ENCODE measurements at places on chromosomes 6 and 20.

GRCh38 chr6:160767647-160768019 is 65.6 kb downstream of the PLG start:
- no peak for DNase-seq

DNA sequence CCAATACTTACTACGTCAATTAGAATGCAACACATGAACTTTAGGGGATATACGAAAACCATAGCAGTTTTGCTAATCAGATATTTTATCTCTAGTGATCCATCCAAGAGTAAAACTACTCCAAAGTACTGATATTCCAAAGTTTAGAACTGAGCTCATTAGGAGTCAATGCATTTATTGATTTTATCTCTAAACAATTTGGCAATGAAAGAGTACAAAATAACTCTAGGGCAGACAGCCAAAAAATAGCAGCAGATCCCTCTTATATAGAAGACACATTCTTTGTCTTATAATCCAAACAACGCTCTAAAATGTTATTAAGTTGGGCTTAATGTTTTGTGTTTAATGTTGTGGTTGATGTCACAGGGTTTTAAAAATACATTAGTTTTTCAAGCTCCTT is 923.9 kb upstream of the MAN1A1 start:
- DNase-seq, result no peak

DNA sequence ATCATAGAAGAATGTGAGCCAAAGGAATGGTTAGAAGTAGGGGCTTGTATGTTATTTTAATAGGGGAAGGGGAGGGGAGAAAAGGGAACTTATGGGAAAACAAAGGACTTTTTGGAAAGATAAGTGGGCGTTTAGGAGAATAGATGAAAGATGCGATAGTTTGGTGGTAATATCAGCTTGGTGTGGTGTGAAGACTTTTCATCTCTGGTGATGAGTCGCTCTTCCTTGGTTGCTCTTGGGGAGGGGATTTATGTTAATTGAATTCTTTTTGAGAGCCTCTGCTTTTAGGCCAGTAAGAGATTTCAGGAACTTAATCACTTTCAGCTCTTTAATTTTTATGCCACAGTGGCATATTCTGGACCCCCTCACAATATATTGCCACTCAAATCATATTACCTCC is 10.8 kb downstream of the HECA start:
- no peak for DNase-seq

GRCh38 chr6:145643760-145644159 is 91.6 kb downstream of the EPM2A start:
- DNase-seq, result no peak

- peak; percentile 39 for DNase-seq
Measured at GRCh38 chr20:13800728-13801134, 15.9 kb downstream of the NDUFAF5 start.

GRCh38 chr20:6466075-6466810 is 301.2 kb upstream of the BMP2 start:
- DNase-seq, result no peak

GRCh38 chr6:52352239-52353018 is 9.5 kb upstream of the PAQR8 start:
- DNase-seq, result no peak

GRCh38 chr20:48339190-48339985 is 488.4 kb downstream of the PREX1 start:
- DNase-seq, result no peak

GRCh38 chr6:160069459-160069858 is 52.2 kb upstream of the SLC22A1 start:
- no peak for DNase-seq

DNA sequence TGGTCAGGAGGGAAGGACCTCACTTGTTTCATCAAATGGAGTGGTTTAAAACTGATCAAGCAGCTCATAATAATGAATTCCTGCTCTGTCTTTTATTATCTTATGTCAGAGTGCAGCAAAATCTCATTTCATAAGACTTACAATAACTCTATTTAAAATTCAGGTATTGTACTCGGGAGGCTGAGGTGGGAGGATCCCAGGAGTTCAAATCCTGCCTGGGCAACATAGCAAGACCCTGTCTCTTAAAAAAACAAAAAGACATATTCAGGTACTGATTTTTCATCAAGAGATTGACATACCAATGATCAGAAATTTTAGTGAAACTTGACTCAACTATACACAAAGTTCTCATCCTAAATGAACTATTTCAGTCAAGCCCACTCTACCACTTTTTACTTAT is 5.6 kb upstream of the DYNLRB1 start:
- DNase-seq, result no peak

DNA sequence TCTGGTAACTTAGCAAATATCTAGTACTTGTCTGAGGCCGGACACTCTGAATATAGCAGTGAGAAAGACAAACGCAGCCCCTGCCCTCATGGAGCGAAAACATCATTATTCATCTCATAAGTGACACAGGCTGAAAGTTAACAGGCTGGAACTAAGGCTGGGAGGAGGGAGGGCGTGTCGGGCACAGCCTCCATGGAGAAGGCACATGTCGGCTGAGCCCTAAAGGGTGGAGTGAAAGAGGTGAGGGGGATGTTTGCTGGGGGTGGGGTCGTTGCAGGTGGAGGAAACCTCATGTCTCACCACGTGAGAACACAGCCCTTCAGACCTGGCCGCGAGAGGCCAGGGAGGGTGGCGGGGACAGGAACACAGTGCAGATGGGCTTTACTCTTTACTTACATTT is 108.8 kb upstream of the FOXC1 start:
- DNase-seq, result no peak

- DNase-seq, result no peak
Measured at GRCh38 chr6:114081730-114082129, 110.8 kb upstream of the HDAC2 start.

- DNase-seq, result no peak
Measured at GRCh38 chr20:51768759-51769517, 748 bp upstream of the ATP9A start.

- DNase-seq, result no peak
Measured at GRCh38 chr20:14341801-14342200, 4.4 kb upstream of the FLRT3 start.

DNA sequence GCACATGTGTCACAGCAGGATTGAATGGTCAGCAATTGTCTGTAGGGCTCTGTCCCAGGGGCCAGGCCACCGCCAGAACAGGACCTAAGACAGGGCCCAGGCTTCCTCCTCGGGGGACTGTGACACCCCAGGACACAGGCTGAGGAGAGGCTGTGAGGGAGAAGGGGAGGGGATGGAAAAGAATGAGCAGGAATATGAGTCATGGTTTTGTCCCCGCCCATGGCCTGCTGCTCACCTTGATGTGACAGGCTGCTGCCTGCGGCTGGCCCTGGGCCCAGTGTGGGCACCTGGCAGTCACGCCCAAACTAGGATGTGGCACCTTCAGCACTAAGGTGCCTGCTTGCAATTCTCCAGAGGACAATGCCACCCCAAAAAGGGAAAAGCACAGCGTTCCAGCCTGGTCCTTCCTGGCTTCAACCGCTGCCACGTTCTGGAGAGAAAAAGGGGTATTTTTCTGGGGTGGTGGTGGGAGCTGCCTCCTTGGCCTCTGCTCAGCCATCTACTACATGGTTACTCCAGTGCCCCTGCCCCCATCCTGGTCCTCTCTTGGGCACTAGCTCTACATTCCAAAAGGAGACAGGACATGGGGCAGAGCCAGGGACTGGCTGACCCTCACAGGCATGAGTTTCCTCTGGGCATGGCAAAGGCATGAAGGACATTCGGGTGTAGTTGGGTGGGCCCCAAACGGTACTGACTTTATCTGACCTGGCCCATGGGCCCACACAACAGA is 93.4 kb downstream of the SLC22A23 start:
- no peak for DNase-seq

DNA sequence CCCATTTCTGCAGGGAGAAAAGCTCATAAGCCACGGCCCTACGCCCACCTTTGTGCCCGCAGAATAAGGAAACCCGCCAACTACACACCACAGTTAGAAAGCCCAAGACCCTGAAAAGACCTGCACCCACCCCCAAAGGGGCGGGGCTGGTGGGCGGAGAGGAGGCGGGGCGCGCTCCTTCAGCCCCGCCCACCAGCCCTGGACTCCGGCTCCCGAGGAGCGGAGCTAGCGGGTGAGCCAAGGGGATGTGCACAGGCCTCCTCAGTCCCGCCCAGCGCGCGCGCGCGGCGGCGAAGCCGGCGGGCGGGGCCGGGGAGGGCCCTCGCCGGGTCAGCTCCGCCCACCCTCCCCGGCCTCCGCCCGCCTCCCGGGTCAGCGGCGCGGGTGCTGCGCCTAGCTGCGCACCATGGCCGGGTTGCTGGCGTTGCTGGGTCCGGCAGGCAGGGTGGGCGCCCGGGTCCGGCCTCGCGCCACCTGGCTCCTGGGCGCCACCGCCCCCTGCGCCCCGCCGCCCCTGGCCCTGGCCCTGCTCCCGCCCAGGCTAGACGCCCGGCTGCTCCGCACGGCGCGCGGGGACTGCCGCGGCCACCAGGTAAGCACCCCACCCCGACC is at the start of gene FAM210B:
FAM210B (plus strand) TSS at position 375 of the 612 bp plus-strand sequence; CDS start at position 407, 32 bp downstream.
- peak; percentile 93 for DNase-seq

DNA sequence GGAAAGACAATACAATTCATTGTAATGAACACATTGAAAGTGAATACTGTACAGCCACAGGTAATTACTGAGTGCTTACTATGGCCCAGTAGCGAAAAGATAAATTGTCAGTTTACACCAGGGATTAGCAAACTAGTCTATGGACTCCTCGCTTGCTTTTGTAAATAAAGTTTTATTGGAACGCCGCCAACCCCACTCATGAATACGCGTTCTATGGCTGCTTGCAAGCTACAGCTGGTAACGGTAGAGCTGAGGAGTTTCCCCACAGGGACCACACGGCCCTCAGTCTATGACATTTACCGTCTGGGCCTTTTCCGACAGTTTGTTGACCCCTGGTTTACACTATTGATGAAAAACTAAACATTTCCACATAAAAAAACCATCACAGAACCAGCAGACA is 24.2 kb downstream of the LAMA5 start:
- DNase-seq, result no peak

GRCh38 chr6:137811916-137812553 is 55.0 kb upstream of the TNFAIP3 start:
- DNase-seq, result no peak

GRCh38 chr6:4672772-4673171 is 103.4 kb upstream of the CDYL start:
- DNase-seq, result no peak

GRCh38 chr6:51489133-51489532 is 598.3 kb downstream of the PKHD1 start:
- no peak for DNase-seq

DNA sequence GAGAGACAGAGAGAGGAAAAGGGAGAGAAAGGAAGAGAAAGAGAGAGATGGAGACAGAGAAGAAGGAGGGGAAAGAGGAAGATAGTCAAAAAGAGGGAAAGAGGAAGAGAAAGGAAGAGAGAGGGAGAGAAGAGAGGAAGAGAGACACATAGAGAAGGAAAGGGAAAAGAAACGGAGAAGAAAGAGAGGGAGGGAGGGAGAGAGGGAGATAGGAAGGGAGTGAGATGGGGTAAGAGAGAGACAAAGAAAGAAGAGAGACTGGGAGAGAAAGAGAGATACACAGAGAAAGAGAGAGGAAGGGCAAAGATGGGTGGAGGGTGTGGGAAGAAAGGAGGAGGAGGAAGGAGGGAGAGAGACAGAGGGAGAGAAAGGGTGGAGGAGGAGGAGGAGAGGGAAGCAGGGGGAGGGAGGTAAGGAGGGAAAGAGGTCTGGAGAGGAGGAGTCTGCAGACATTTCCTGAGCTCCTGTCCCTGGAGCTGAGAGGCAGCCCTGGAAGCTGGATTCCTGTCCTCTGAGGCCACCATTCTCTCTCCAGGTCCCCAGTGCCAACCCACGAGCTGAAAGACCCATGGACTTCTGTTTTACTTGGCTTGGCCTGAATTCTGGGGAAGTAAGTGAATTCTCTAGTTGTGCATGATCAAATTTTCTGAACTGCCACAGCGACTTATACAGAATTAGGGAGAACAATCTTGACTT is 9.9 kb downstream of the FOXF2 start:
- no peak for DNase-seq

- DNase-seq, result no peak
Measured at GRCh38 chr20:58407201-58407873, 18.3 kb downstream of the VAPB start.

DNA sequence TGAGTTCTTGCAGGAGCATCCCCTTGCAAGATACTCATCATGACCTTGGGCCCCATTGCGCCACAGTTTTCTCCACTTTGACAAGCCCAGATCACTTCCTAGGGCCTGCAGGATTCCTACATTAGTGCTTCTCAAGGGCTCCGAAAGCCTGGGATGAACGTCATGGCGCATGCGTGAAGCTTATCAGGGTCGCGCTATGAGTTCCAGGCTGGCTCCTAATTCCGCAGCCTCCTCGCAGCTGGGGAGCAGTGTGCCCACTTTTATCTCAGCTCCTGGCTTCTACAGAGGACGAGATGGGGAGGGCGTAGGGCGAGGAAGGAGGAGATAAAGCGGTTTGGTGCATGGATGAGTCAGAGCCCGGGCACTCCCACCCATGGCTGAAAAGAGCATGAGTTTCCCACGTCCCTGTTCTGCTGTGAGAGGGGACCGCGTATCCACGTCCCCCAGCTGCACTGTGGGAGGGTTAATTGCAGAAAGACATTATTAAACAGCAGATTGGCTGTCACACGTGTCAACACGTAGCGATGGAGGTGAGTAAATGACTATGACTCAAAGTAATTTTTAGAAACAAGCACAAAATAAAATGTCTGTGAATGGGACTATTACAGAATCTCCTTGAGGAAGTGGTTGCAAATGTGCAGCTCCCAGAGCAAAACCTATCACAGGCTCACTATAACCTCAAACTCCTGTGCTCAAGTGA is 72.9 kb upstream of the DSP start:
- peak; percentile 7 for DNase-seq

GRCh38 chr6:109853426-109853825 is 124.7 kb upstream of the GPR6 start:
- DNase-seq, result no peak

DNA sequence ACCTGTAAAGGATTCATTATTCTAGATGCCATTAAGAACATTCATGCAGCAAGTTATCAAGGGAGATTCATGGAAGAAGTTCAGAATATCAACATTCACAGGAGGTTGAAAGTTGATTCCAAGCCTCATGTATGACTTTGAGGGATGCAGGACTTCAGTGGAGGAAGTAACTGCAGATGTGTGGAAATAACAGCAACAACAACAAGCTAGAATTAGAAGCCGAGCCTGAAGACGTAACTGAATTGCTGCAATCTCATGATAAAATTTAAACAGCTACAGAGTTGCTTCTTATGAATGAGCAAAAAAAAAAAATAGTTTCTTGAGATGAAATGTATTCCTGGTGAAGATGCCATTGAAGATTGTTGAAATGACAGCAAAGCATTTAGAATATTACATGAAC is 73.3 kb upstream of the NXT1 start:
- no peak for DNase-seq

DNA sequence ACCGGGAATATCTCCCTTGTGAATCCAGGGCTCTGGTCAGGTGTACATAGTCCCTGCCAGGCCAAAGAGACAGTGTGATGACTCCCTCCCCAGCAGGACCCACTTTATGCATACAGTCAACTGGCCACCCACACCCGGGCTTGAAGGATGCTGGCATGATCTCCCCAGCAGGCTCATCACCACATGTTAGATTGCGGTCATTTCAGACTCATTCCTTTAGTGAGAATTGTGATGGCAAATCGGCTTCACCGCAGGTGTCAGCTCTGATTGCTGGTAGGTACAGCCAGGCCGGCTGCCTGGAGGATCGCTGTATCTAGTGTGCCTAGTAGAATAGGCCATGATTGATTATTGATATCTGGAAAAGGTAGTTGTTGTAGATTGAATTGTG is 24.5 kb downstream of the CD83 start:
- no peak for DNase-seq

GRCh38 chr6:64895945-64896344 is 811.1 kb downstream of the EYS start:
- no peak for DNase-seq

All from globus pallidus (tissue), 1 donor.